CD4-positive, alpha-beta T cell treated with Interferon alpha-2 for 1 hour (primary cell): ENCODE measurements at places on chromosomes 13 and 19.
A peak's percentile ranks its signal among the peaks of the same experiment; 100 is the strongest.

DNA sequence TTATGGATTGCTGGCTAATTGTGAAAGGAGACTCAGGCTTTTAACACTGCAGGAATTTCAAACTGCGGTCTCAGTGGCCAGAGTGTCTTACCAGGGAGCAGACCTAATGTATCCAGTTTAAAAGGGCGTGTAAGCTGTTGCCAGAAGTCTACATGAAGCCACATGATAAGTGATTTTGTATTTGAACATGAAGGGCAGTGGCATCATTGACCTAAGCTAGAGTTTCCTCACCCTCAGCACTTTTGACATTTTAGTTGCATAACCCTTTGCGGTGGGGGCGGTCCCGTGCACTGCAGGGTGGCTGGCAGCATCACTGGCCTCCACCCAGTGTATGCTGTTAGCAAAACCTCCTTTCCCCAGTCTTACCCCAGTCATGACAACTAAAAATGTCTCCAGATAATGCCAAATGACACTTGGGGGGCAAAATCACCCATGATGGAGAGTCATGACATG is 23.7 kb upstream of the GPR18 start:
- peak; percentile 85 for DNase-seq

GRCh38 chr13:28747851-28748250 is 29.1 kb upstream of the SLC46A3 start:
- no peak for DNase-seq

- DNase-seq: no peak
Measured at GRCh38 chr19:35294328-35294727, 2.4 kb downstream of the MAG start.

DNA sequence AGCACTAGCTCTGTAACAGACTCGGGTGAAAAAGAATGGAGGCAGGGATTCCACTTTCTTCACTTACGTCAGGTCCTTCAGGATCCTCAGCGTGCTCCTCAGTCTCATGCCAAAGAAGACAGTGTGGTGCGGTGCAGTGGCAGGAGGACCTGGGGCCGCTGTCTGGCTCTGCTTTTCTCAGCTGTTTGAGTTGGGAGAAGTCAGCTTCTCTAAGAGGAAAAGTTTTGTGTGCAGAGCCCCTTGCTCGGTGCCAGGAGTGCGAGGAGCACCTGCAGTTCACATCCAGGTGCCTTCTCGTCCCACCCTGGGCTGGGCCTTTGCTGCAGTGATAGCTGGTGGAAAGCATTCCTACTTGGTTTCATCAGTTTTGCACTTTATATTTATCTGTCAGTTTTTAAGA is 77.9 kb upstream of the TEX29 start:
- DNase-seq: no peak

- DNase-seq: no peak
Measured at GRCh38 chr13:51846756-51847155, 1.8 kb upstream of the TMEM272 start.

DNA sequence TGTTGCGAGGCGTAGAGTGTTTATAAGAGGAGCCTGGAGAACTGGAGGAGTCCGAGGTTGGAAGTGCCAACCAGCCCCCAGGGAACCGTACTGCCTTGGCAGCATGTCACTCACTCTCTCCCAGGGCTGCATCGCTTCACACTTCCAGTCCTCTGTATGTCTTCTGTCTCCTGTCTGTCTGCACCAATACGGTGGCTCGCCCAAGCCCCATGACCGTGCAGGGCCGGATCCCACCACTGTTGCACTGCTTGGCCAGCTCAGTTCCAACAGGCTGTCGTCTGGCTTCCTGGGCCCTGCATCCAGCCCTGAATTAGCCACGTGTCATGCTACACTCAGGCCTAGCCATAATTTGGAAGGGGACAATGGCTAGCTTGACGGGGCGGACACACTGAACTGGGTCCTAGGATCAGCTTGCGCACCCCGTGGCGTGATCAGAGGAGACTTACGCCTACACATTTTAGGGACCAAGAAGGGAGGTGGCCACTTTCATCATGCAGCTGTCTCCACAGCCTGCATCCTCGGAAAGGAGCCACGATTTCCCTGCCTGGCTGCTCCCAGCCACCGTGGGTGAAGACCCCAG is 147.1 kb downstream of the URI1 start:
- no peak for DNase-seq

DNA sequence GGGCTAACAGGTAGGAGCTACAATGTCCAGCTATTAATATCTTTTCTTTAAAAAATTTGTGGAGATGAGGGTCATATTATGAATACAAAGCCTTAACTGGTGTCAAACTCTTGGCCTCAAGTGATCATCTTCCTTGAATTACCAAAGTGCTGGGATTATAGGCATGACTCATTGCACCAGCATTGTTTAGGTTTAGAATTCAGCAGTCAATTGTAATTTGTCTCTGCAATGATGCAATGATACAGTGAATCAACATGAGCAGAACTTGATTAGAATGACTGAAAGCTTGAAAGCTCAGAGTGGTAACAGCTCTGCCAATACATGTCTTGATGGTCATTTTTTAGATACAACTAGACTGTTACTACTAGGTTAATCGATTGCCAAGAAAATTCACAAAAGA is 752.8 kb upstream of the MIR17HG start:
- no peak for DNase-seq

DNA sequence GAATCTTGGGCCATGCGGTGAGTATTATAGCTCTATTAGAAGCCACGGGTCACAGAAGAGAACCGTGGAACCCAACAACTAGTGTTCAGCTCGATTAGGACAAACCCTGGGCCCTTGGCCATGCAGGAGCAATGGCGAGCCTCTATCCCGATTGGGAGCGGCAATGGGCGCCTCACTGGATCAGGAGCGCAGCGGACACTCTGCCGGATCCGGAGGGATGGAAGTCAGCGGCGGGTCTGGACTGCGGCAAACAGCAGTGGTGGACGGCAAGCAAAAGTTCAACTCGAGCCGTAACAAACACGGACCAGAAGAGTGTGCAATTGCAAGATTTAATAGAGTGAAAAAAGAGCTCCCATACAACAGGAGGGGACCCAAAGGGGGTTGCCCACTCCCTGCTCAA is 1481.9 kb downstream of the PCDH9 start:
- no peak for DNase-seq

DNA sequence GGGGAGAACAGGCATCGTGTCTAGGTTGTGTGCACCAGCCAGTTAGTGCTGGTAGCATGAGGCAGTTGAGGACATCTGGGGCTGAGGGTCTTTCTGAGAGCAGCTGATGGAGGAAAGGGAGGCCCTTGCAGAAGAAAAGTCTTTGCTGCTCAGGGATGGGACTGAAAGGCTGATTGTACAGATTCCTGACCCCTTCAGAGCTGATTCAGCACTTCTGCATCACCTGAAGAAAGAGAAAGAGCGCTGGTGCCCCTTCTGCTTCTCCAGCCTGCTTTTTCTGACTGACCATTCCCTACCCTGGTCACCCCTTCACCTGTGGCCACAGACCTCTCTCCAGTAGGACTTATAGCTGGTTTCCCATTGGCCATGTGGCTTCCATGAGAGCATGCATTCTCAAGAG is 476.2 kb downstream of the TSHZ3 start:
- no peak for DNase-seq

DNA sequence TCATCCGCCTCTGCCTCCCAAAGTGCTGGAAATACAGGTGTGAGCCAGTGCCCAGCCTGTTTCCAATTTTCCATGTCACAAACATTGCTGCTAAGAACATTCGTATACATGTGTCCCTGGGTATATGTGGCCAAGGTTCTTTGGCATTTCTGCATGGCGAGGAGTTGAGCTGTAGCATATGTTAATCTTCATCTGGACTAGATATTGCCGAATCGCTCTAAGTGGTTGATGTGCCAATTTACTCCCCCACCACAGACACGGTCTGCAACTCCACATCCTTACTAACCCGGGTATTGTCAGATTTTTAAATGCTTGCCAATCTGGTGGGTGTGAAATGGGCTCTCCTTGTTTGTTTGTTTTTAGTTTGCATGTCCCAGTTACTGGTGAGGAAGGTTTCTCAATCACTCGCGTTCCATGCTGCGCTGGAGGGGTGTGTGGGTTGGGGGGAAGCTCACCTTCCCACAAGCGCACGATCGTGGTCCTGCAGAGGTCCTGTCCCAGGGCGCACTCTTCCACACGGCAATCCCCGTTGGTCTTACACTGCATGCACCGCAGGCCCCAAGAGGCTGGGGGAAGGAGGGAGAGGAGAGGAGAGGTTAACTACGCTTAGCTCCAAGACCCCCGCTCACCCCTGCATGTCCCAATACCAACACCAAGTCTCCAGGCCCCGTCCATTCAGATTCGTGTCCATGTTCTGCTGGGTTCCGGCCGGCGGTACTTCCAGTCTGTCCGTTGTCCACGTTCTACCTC is 2.7 kb downstream of the PLAUR start:
- no peak for DNase-seq

DNA sequence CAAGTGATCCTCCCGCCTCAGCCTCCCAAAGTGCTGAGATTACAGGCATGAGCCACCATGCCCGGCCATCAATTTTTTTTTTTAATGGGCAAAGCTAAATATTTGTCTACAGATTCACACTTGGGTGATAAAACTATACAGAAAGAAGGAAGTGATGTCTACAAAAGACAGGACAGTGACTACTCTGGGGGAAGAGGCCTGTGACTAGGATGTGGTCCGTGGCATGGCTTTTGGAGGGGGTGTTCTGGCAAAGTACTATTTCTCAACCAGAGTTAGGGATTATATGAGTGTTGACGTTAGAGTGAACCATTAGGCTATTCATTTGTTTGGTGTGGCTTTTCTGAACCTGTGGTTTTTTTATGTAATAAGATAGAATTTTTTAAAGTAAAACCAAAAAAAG is 42.7 kb downstream of the INSR start:
- no peak for DNase-seq

DNA sequence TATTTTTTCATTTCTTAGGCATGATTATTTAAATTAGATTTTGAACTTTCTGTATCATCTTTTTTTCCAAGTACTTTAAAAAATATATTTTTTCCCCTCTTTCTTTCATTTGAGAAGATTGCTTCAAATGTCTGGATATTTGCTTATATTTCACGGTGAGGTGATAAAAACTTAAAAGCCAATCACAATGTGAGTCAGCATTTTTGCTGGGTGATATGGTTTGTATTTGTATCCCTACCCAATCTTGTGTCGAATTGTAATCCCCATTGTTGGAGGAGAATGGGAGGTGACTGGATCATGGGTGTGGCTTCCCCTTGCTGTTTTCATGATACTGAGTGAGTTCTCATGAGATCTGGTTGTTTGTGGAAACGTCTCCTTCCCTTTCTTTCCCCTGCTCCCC is 320.5 kb downstream of the OXGR1 start:
- no peak for DNase-seq

- no peak for DNase-seq
Measured at GRCh38 chr13:79999601-80000000, 341.3 kb downstream of the SPRY2 start.

DNA sequence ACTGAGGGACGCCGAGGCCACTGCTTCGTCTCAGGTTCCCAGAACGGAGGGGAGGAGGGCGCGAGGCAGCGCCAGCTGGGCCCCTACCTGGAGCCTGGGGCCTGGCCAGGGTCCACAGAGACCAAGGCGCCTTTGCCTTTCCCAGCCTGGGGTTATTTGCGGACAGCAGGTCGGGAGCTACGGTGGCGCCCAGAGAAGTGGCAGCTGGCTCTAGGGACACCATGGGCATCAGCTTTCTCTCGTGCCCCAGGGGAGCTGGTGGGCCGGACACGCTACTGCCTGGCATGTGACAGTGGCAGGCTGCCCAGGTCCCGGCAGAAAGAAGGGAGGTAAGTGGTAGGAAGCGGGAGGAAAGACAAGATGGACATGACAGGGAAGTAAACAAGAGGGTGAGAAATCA is 19.0 kb downstream of the AKT2 start:
- no peak for DNase-seq

GRCh38 chr13:51742611-51743010 is 61.4 kb downstream of the DHRS12 start:
- no peak for DNase-seq

DNA sequence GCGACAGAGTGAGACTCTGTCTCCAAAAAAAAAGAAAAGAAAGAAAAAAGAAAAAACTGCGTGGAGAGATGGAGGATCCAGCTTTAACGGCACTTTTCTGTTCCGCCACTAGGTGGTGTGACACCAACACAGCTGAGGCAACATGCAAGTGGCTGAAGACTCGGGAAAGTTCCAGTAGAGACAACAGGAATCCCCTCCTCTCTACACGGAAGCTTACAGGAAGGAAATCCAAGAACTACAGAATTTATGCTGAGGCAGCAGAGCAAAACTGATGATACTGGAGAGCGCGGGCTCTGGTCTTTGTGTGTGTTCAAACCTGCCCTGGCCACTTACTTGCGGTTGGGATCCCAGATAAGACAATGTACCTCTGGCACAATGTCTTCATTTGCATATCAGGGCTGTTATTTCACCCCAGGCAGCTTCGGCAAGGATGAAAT is 9.9 kb downstream of the RANBP3 start:
- peak; percentile 58 for DNase-seq

GRCh38 chr13:87128036-87128435 is 543.1 kb upstream of the SLITRK5 start:
- no peak for DNase-seq

DNA sequence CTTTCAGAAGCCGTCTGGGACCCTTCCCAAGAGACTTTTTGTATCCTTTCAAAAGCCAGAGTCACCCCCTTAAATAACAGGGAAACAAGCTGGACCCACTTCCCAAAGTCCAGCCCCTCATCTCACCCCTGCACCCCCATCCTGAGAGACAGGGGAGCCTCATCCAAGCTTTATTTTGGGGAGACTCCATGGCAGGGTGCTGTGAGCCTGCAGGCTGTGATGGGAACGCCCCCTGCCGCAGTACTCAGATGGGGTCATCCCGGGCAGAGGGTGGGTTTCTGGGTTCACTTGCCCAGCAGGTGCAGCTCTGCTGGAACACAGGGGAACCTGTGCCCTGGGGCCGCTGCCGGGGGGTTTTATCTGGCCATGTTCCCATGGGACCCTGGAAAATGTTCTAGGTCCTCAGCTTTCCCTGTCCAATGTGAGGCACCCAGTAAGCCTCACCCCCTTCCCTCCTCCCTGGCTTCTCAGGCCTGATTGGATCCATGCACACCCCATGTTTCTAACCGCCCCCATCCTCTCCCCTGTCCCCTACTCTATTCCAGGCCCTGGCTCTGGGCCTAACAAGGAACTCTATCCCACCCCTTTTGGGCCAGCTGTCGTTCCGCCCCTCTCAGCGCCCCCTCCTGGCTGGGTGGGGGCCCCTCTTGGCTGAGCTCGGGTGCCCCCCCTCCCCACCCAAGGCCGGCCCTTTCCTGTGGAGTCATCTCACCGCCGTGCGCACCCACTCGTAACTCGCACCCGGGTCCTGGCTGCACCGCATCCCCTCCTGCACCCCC is 1.0 kb downstream of the HIF3A start:
- DNase-seq: no peak
